ENCODE measurements at places on chromosomes 4 and X.

GRCh38 chrX:3262901-3263300 is 83.6 kb downstream of the MXRA5 start:
- H3K27ac ChIP-seq, result no peak overlapping the region
- no peaks in the 10 kb centered on the region for H3K36me3 ChIP-seq
- no peak for DNase-seq
- H3K4me3 ChIP-seq, result no peak overlapping the region
- no peaks in the 10 kb centered on the region for H3K4me1 ChIP-seq

DNA sequence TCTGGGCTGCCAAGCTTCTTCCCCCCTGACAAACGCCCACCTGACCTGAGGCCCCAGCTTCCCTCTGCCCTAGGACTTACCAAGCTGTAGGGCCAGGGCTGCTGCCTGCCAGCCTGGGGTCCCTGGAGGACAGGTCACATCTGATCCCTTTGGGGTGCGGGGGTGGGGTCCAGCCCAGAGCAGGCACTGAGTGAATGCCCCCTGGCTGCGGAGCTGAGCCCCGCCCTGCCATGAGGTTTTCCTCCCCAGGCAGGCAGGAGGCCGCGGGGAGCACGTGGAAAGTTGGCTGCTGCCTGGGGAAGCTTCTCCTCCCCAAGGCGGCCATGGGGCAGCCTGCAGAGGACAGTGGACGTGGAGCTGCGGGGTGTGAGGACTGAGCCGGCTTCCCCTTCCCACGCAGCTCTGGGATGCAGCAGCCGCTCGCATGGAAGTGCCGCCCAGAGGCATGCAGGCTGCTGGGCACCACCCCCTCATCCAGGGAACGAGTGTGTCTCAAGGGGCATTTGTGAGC is 37.0 kb downstream of the HTRA3 start:
- H3K36me3 ChIP-seq, result no peaks in the 10 kb centered on the region
- DNase-seq, result no peak
- H3K4me1 ChIP-seq, result no peaks in the 10 kb centered on the region

DNA sequence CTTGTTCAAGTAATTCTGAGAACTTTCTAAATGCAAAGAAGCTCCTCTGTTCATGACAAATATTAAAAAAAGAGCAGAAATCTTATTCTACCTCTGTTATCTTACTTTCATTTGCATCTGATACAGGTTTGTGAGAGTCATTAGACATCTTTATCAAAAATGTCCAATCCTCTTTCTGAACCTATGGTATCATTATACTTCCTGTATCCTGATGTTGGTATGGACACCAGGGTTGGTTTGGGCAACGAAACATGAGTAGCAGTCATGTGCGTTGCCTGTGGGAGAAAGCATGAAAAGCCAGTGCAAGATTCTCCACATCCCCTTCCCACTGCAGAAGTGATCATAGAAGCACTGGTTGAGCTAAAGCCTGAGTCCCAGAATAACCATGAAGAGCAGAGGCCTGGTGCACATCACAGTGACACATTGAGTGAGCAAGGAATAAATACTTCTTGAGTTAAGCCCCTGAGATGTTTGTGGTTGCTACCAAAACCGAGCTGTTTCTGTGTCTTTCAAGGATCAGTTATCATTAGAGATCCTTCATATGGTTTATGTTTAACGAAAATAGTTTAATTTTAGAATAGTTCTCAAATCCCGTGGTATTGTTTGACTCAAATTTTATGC is 197.2 kb downstream of the BANK1 start:
- no peak overlapping the region for H3K4me3 ChIP-seq
- no peaks in the 10 kb centered on the region for H3K27me3 ChIP-seq
- no peak for DNase-seq
- no peaks in the 10 kb centered on the region for H3K36me3 ChIP-seq

GRCh38 chr4:87005369-87005689 is 70.5 kb downstream of the AFF1 start:
- peak overlapping the region; percentile 91 for H3K27ac ChIP-seq
- no peaks in the 10 kb centered on the region for H3K27me3 ChIP-seq
- peak overlapping the region; percentile 85 for H3K4me3 ChIP-seq
- no peaks in the 10 kb centered on the region for H3K36me3 ChIP-seq

DNA sequence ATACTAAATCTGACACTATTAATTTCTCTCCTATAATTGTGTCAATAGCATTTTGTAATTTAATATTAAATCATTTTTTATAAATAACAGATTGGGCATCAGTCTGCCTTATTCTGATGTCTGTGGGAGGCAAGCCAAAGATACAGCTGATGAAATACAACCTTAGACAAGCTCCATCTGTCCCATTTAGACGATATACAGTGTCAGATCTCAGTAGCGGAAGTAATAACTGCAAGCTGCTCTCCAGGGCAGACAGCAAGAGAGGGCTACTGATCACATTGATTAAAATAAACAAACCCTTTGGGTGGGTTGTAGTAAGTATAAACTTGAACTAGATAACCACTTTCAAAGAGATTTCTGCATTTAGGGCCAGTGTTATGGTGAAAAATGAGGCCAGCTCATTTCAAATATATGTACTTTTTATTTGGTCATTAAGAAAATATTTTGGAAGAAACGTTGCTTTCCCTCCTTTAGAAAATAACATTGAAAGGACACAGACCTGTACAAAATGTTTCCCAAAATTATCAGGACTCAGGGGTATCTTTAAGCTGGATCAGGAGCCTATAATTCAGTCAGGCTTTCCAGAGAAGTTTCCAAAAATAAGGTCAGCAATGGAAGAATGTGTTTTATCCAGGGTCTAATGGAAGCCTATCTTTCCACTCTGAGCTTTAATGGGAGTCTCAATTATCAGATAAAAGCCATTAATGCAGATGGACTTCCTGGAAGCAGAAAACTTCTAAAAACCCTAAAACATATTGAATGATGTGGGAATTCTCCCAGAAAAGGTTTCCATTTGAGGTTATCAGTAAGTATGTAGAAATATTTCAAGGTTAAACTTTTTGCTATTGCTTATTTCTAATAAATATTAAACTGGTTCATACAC is 1028.8 kb upstream of the IGFBP7 start:
- no peaks in the 10 kb centered on the region for H3K27me3 ChIP-seq
- no peak overlapping the region for H3K27ac ChIP-seq
- H3K4me1 ChIP-seq, result no peaks in the 10 kb centered on the region
- no peaks in the 10 kb centered on the region for H3K36me3 ChIP-seq
- no peak overlapping the region for H3K4me3 ChIP-seq
- no peak for DNase-seq

- H3K4me3 ChIP-seq, result no peak overlapping the region
- no peaks in the 10 kb centered on the region for H3K36me3 ChIP-seq
- H3K27me3 ChIP-seq, result no peaks in the 10 kb centered on the region
- DNase-seq, result peak; percentile 40
- H3K27ac ChIP-seq, result no peak overlapping the region
- H3K4me1 ChIP-seq, result no peaks in the 10 kb centered on the region
Measured at GRCh38 chr4:147019091-147019490, 73.4 kb upstream of the TTC29 start.

DNA sequence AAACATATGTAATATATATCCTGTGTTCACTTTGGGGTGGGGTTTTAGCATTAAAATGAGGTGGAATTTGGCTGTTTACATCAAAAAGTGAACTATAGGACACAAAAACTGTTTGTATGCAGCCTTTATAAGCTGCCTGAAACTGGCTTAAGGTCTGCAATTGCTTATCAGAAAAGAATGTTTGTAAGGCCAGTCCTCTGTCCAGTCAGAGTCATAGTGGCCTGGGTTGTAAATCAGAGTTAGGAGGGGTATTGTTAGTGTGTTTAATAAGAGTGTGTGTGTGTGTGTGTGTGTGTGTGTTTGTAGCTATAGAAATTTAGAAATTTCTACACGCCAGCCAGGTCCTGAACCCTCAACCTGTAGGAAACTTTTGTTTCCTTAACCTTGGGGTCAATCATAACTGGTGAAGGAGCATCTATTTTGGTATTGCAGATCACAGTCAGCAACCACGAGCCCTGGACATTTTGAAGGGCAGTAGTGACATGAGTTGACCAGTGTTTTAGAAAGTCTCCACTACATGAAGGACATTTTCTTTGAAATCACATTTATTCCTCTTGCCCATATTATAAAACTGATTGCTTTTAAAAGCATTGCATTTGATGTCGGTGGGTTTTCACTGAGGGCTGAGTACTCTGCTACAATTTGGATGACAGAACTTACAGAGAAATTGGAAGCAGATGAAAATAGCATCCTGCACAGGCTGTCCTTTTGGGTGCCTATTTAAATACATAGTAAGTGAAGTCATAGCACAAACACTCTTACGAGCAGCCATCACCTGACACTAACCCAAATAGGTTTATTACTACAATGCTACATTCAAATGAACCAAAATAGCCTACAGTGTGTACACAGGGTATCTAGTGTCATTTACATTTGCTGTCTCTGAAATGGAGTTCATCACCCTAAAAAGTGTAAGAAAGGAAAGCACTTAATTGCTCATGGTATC is 11.2 kb upstream of the TMEM154 start:
- H3K27ac ChIP-seq, result no peak overlapping the region
- H3K27me3 ChIP-seq, result no peaks in the 10 kb centered on the region
- no peaks in the 10 kb centered on the region for H3K36me3 ChIP-seq
- H3K4me3 ChIP-seq, result no peak overlapping the region
- DNase-seq, result no peak

GRCh38 chr4:152166567-152166966 is 369.3 kb downstream of the FBXW7 start:
- H3K4me3 ChIP-seq, result no peak overlapping the region
- no peaks in the 10 kb centered on the region for H3K27me3 ChIP-seq
- H3K36me3 ChIP-seq, result no peaks in the 10 kb centered on the region
- DNase-seq, result no peak

GRCh38 chrX:49257074-49257790 is 7.3 kb downstream of the FOXP3 start:
- H3K27ac ChIP-seq, result peak overlapping the region; percentile 52
- H3K4me1 ChIP-seq, result peaks cover 15% of the 10 kb centered on the region

- no peaks in the 10 kb centered on the region for H3K36me3 ChIP-seq
- H3K4me3 ChIP-seq, result no peak overlapping the region
Measured at GRCh38 chrX:149853925-149854324, 27.1 kb upstream of the MAGEA8 start.

- H3K27me3 ChIP-seq, result no peaks in the 10 kb centered on the region
- no peak overlapping the region for H3K27ac ChIP-seq
- no peak overlapping the region for H3K4me3 ChIP-seq
- H3K4me1 ChIP-seq, result no peaks in the 10 kb centered on the region
Measured at GRCh38 chr4:75325318-75325979, 188.8 kb downstream of the RCHY1 start.

GRCh38 chr4:167779280-167779679 is 313.1 kb upstream of the ANXA10 start:
- H3K27me3 ChIP-seq, result no peaks in the 10 kb centered on the region
- DNase-seq, result no peak
- no peak overlapping the region for H3K27ac ChIP-seq
- no peaks in the 10 kb centered on the region for H3K36me3 ChIP-seq
- no peak overlapping the region for H3K4me3 ChIP-seq

DNA sequence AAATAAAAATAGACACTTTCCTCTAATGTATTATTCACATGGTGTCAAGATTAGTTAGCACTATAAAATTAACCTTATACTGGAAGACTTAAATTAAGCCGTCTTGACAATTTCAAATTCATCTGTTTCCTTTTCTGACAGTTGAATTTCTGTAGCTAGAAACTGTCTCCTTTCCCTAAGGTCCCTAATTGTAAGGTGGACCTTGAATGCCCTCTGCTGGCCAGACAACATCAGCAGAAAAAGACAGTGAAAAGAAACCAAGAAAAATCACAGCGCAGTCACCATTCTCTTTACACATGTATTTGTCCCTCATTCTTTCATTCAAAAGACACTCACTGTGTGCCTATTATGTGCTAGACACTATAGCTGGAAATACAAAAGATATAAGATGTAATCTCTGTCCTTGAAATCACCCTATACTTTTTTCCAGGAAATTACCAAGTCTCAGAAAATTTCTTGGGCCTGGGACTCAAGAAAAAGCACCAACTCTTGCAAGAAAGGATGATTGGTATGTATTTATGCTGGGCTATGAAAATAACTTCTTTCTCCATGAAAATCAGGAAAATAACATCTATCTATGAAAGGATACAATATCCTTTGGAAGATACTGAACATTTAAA is 32.7 kb upstream of the AMBN start:
- no peak overlapping the region for H3K27ac ChIP-seq
- no peaks in the 10 kb centered on the region for H3K36me3 ChIP-seq
- H3K27me3 ChIP-seq, result no peaks in the 10 kb centered on the region
- DNase-seq, result peak; percentile 33
- H3K4me1 ChIP-seq, result no peaks in the 10 kb centered on the region
- H3K4me3 ChIP-seq, result no peak overlapping the region

DNA sequence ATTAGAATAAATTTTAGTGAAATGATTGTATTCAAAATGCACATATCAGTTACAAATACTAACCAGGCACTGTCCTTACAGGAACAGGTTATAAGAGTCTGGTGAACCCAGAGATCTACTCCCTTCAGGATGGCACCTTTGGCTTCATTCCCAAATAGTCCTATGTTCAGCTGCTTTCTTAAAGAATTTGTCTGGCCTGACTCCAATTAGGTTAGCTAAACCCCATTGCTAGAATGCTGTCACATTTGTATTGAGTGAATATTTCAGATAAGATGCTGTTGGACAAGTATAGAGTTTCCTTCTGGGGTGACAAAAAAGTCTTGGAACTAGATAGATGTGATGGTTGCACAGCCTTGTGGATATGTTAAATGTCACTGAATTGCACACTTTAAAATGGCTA is 69.4 kb downstream of the EFHC2 start:
- no peak overlapping the region for H3K27ac ChIP-seq
- H3K4me1 ChIP-seq, result no peaks in the 10 kb centered on the region
- H3K36me3 ChIP-seq, result no peaks in the 10 kb centered on the region
- no peaks in the 10 kb centered on the region for H3K27me3 ChIP-seq

GRCh38 chr4:78528327-78528726 is 23.2 kb upstream of the ANXA3 start:
- no peak for DNase-seq
- no peaks in the 10 kb centered on the region for H3K27me3 ChIP-seq
- no peaks in the 10 kb centered on the region for H3K36me3 ChIP-seq
- no peak overlapping the region for H3K27ac ChIP-seq

DNA sequence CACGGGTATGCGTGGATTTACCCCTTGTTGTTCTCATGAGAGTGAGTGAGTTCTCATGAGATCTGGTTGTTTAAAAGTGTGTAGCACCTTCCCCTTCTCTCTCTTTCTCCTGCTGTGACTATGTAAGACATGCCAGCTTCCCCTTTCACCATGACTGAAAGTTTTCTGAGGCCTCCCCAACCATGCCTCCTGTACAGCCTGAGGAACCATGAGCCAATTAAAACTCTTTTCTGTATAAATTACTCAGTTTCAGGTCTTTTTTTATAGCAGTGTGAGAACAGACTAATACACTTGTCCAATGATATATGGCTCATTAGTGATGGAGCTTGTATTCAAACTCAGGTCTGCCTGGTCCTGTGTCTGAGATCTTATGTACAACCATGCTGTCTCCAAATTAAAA is 28.5 kb upstream of the RTL3 start:
- no peak overlapping the region for H3K4me3 ChIP-seq
- H3K36me3 ChIP-seq, result no peaks in the 10 kb centered on the region
- no peak for DNase-seq
- H3K27ac ChIP-seq, result no peak overlapping the region

DNA sequence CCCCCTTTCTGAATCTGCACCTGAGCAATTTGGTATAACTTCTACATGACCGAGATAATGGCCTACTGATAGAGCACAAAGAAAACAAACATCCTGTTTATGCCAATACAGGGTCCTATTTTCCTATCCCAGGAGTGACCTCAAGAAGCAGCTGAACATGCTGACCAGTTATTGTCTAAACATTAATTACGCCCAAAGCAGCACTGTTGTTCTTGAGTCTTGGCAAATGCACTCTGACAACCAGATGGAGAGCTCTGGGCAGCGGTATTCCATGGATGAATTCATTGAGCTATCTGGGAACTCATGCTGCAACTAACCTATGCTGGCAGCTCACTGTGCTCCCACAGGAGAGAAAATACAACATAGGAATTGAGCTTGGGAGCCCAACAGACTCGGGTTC is 52.6 kb downstream of the PCYT1B start:
- no peaks in the 10 kb centered on the region for H3K27me3 ChIP-seq
- no peak overlapping the region for H3K27ac ChIP-seq
- no peak overlapping the region for H3K4me3 ChIP-seq

Measured in naive thymus-derived CD4-positive, alpha-beta T cell (primary cell).